ENCODE measurements at places on chromosomes 1 and 21. TPM values are rescaled to one million over a fixed set of nuclear protein-coding genes. Genes with fewer than 3 reads are reported as not detected.
A peak's percentile ranks its signal among the peaks of the same experiment; 100 is the strongest.

Gene ERICH3
- total RNA-seq: not detected

Gene SLAMF9
- total RNA-seq: not detected

Gene CELA2B
- total RNA-seq: not detected

Gene C1orf53
- 2.0 TPM for total RNA-seq

Gene P3R3URF
- total RNA-seq: not detected

Gene SLAMF6
- total RNA-seq: not detected

Gene SPATA1
- total RNA-seq: 0.65 TPM

Gene AXDND1
- not detected for total RNA-seq

Gene TNNI3K
- not detected for total RNA-seq

DNA sequence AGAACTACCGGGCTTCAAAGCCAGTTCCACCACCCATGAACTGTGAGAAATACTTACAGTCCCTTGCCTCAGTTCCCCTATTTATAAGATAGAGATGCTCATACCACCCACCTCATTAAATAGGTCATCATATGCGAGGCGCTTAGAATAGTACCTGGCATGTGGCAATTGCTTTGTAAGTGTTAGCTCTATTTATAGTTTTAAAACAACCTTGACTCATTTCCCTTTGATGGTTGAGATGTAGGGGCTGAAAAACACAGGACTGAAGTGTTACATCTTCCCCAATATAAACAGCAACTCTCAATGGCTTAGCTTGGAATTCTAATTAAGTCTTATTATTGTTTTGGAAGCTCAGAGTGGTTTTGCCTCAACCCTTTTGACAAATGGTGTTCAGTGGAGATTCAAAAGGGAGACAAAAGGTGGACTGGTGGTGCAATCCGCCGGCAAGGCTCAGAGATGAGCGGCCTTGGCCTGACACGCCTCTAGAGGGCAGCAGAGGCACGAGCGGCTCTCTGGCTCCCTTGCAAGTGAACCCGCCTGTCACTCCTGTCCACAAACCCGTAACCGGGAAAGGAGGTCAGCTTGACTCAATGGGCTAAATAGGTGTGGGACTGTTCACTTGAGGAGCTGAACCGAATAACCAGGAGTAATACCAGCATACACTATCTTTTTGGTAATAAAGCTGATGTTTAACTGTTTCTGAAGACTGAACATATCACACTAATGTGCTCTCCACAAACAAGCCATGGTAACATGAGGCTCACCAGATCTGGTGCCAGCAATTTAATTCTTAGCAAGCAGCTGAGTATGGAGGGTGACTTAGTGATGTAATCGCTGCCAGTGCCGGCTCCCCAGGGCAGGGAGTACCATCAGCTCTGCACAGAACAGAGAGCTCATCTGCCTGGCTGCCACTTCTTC lies 19.5 kb upstream of the SMYD2 start:
- peak; percentile 88 for DNase-seq

- DNase-seq: no peak
Observed at GRCh38 chr1:31447210-31447609, 34.2 kb downstream of the SERINC2 start.

GRCh38 chr1:24118410-24119242 lies 6.7 kb upstream of the MYOM3 start:
- DNase-seq: no peak

GRCh38 chr1:223748773-223749733 lies 36.7 kb downstream of the CAPN2 start:
- DNase-seq: peak; percentile 77

DNA sequence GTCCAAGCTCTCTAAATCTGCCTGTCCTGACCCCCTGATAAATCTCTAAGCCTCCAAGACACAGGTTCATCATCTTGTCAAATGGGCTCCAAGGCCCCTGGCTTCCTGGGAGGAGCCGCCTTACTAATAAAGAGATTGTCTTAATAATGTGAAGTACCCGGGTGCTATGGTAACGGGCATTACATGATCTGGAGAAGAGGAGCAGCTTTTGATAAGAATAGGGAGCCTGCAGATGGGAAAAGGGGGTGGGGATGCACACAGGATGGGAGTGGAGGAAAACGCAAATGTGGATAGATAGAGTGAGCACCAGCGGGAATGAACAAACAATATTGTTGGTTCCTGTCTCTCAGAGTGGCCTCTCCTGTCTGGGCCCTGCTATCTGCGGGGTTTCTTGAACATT lies 11.9 kb upstream of the RXRG start:
- DNase-seq: no peak

DNA sequence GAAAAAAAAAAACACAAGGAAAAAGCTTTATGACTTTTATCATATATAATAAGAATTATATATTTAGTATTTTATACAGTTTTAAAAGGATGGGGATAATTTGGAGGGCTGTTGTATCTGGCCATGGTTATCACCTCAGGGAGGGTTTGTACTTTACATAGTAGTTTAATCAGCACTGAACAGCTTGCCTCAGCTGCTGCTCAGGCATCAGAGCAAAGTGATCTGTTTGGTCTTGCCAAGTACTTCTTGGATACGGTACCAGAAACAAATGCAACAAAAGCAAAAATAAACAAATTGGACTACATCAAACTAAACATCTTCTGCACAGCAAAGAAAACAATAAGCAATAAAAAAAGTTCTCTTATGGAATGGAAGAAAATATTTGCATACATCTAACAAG lies 2.6 kb upstream of the SPTA1 start:
- no peak for DNase-seq

DNA sequence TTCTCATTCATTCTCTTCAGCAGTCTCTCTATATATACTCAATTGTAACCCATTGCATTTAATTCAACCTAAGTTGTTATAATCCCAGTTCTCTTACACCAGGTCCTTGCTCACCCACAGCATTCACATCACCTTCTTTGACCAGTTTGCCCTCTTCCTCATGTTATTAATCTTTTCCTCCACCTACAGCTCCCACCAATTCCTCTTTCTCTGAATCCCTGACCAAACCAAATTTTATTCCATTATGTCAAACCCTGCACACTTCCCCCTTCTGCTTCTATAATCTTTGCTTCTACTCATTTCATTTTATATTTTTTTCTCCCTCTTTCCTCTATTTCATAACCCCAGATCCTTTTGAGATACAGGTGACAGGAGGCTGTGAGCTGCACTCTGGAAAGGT lies 1.4 kb downstream of the CD1A start:
- DNase-seq: no peak

DNA sequence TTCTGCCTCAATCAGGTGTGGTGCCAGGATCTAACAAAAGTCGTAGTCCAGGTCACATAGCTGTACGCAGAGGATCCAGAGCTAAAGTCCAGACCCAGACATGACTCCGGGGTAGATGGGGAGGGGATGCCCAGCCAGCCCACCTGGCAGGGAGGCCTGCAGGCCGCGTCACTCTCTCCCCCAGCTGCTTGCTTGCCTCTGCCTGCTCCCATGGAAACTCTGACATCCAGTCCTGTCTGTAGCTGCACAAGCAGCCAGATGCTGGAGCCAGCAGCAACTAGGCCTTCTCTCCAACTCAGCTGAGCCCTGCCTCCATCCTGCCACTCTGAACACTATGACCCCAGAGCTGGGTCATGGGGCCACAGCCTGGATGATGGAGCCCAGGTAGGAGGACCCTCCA lies 8.1 kb downstream of the COL8A2 start:
- DNase-seq: no peak

DNA sequence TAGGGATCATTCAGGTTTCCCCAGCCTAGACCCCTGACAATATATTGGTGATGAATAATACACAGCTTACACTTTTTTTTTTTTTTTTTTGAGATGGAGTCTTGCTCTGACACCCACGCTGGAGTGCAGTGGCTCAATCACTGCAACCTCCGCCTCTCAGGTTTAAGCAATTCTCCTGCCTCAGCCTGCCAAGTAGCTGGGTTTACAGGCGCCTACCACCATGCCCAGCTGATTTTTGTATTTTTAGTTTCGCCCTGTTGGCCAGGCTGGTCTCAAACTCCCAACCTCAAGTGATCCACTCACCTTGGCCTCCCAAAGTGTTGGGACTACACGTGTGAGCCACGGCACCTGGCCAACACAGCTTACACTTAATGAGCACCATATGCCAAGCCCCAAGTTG lies 7.2 kb downstream of the VASH2 start:
- no peak for DNase-seq

- DNase-seq: no peak
Observed at GRCh38 chr1:201761178-201761577, 67.8 kb upstream of the IPO9 start.

- peak; percentile 45 for DNase-seq
Observed at GRCh38 chr21:28298251-28298672, 694.4 kb downstream of the LTN1 start.
